Left hindlimb (tissue), 1 donor: ENCODE measurements at places on chromosomes 5 and 9.

DNA sequence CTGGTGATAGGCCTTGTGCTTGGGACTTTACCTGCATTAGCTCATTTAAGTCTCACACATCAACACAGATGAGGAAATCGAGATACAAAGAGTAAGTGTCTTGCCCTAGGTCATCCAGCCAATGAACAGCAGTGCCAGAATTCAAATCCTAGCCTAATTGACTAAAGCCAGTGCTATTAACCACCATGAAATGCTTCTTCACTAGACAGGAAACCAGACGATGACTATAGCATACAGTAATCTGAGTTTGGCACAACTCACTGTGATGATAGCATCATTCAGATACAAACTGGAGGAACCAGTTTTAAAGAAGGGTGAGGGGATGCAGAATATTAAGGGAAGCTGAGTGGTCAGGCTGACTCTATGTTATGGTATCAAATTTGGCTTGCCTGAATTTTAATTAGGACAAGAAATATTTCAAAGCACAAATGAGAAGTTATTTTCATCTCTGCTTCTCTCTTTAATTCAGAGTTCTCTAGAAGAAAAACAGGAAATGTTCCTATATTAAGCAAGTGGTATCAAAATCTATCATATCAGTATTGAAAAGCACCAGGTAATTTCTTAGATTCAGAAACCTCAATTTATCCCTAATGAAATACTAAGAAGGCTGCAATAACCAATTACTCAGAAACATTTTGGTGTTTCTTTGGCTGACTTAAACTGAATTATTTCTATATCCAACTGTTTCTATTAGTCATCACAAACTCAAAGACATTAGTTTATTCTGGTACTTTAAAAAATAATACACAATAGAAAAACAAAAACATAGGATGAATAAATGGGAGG is 147.0 kb upstream of the RASA1 start:
- no peak for DNase-seq

DNA sequence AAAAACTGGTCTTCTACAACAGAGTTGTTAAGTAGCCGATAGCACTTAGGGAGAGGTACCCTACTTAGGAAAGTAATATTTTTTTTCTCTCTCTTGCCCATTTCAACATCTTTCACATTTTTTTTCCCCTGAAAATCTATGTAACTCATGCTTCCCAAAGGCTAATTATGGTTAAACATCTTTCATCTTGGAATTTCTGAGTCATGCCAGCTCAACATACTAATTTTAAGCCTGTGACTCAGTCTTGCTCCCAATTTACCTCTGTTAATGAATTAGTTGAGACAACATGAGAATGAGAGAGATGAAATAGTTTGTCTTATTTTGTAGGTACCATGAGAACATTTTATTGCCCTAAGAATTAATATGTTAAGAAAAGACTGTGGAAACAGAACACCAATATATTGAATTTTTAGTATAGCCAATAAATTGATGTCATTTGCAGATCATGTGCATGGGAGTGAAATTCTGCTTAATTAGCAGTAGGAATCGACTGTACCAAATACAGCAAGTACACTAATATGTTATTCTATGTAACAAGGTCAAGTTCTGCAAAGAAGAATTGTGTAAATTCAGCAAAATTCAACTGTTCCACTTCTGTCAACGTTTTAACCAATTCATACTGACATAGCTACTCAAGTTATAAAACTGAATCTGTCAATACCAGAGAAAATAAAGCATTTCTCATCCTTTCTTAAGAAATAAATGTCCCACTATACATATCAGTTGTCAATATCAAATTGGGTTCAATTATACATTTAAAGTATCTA is 550.0 kb downstream of the PTPRD start:
- no peak for DNase-seq

- no peak for DNase-seq
These were observed 68.8 kb downstream of the SLC44A1 start for GRCh38 chr9:105313238-105313637.

GRCh38 chr5:134594797-134595457 is 37.7 kb downstream of the SAR1B start:
- no peak for DNase-seq

GRCh38 chr9:134179918-134180785 is 15.8 kb upstream of the RNU6ATAC start:
- DNase-seq: no peak

GRCh38 chr5:131384616-131385214 is 120.9 kb downstream of the CDC42SE2 start:
- DNase-seq: no peak

DNA sequence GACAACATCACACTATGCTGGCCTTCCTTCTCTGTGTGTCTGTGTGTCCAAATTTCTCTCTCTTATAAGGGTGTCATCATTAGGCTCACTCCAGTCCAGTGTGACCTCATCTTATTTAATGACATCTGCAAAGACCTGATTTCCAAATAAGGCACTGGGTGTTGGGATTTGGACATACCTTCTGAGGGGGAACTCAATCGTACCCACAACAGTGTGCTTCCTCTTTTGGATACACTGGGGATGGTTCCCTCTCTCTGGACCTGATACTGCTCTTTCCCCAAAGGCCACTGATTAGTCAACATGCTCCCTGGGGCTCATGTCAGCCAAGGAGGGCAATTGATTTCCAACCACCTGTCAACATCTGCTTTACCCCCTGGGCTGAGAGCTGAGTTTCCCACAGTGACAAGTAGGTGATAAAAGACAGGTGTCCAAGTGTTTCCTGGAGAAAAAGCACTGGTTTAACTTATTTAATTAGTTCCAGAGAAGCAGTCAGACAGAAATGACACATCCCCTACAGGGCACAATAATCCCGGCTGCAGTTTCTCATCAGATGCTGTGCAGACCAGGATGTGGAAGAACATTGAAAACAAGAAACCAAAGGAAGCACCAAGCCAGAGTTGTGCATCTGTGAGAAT is 17.8 kb upstream of the CEP72 start:
- DNase-seq: no peak

DNA sequence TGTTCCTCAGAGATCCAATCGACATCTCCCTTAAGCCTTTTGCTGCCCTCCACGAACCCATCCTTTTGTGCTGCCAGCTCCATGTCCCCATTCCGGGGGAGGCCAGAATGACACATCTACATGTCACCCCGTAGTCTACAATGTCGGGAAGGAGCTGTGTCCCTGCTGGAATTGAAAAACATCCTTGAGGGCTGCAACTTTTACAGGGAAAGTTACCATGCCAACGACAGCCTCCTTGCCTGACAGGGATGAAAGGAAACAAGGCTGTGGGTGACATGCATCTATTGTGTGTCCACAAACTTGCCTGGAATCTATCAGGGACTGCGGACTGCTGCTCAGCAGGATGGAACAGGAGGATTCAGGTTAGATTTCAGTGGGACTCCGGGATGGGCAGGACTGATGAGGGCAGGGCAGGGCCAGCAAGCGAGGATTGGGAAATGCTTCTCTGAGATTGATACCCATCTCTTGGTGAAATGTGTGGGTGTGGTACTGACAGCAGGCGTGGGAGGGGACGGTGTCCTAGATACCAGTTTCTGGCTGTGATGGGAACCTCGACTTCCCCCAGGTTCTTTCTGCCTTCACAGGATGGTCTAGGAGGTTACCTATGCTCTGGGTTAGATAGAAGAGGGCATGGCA is 25.5 kb downstream of the EGR1 start:
- no peak for DNase-seq
